ENCODE measurements at places on chromosomes 4 and X. TPM values are rescaled to one million over a fixed set of nuclear protein-coding genes. Genes with fewer than 3 reads are reported as not detected.
A peak's percentile ranks its signal among the peaks of the same experiment; 100 is the strongest.

GRCh38 chrX:24158881-24159280 lies 9.4 kb downstream of the ZFX start:
- no peaks in the 10 kb centered on the region for H3K4me1 ChIP-seq
- H3K4me3 ChIP-seq = no peak overlapping the region
- no peak for DNase-seq

GRCh38 chr4:28221536-28221935 lies 1360.9 kb downstream of the STIM2 start:
- no peak for DNase-seq
- no peaks in the 10 kb centered on the region for H3K36me3 ChIP-seq
- H3K4me1 ChIP-seq = no peaks in the 10 kb centered on the region
- H3K4me3 ChIP-seq = no peak overlapping the region
- H3K27ac ChIP-seq = no peak overlapping the region

- no peaks in the 10 kb centered on the region for H3K4me1 ChIP-seq
- peaks cover 5% of the 10 kb centered on the region for H3K27me3 ChIP-seq
- DNase-seq = peak; percentile 10
- H3K36me3 ChIP-seq = no peaks in the 10 kb centered on the region
- H3K27ac ChIP-seq = no peak overlapping the region
Measured at GRCh38 chrX:151359931-151360871, 36.8 kb upstream of the VMA21 start.

GRCh38 chrX:150536455-150537116 lies 31.8 kb upstream of the MTM1 start:
- H3K27ac ChIP-seq = no peak overlapping the region
- no peaks in the 10 kb centered on the region for H3K27me3 ChIP-seq
- DNase-seq = no peak
- no peaks in the 10 kb centered on the region for H3K36me3 ChIP-seq

DNA sequence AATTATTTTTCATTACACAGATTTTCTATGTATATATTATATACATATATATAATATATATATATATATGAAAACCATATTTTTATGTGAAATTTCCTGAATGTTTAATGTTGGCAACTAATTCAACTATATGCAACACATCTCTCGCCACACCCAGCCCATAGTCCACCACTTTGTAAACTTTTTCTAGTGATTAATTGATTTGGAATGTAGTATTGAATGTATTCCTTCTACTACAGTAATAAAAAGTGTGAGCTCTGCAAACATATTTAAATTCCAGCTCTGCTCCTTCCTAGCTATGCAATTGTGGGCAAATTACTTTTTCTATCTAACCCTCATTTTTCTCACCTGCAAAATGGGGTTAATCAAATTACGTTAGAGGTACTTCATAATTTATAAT lies 187.8 kb downstream of the TEX11 start:
- H3K36me3 ChIP-seq = no peaks in the 10 kb centered on the region
- H3K27me3 ChIP-seq = no peaks in the 10 kb centered on the region

GRCh38 chr4:1595789-1596325 lies 88.3 kb downstream of the FAM53A start:
- no peaks in the 10 kb centered on the region for H3K4me1 ChIP-seq
- no peak overlapping the region for H3K4me3 ChIP-seq
- no peaks in the 10 kb centered on the region for H3K36me3 ChIP-seq
- H3K27ac ChIP-seq = no peak overlapping the region
- no peak for DNase-seq

GRCh38 chr4:38630519-38630918 lies 33.5 kb upstream of the KLF3 start:
- no peaks in the 10 kb centered on the region for H3K27me3 ChIP-seq
- DNase-seq = no peak
- H3K36me3 ChIP-seq = no peaks in the 10 kb centered on the region
- H3K4me3 ChIP-seq = no peak overlapping the region
- no peaks in the 10 kb centered on the region for H3K4me1 ChIP-seq

DNA sequence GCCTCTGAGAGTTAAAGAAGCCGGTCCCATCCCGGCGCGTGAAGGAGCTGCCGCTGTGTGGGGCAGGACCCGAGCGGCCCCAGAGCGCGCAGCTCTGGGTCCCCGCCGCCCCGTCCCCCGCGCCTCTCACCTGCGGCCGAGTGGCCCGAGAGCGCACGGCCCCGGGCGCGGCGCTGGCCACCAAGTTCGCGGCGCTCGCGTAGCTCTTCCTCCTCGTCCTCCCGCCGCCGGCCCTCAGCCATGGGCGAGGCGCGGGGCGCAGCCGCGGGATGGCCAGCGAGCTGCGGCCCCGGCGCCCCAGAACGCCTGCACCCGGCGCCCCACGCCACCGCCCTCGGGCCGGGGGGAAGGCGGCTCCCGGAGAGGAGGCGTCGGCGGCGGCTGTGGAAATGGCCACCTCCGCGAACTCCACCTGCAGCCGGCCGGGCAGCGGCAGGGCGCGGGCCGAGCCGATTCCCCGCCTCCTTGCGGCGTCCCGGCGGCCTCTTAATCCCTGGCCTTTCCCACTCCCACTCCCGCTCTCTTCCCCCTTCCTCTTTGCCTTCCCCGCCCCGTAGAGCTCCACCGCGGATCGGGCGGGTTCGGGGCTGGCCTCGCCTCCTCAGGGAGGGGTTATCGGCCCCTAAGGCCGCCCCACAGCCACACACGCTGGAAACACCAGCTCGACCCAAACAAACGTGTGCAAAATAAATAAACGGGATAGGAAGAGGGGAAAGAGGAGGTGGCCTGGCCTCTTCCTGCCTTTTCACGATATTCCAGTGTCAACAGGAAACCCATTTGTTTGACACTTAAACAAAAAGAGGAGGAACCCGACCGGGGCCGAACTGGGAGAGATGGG lies at the start of gene SH3D19:
SH3D19 (minus strand) TSS at position 495 of the 838 bp plus-strand sequence; CDS start at position 242, 253 bp downstream.
- H3K27me3 ChIP-seq = no peaks in the 10 kb centered on the region
- H3K36me3 ChIP-seq = no peaks in the 10 kb centered on the region
- H3K4me3 ChIP-seq = peak within 1 kb of the TSS; percentile 84
- H3K27ac ChIP-seq = peak within 1 kb of the TSS; percentile 99

Gene GAGE12F
- not detected for polyA plus RNA-seq

Gene NEUROG2
- not detected for polyA plus RNA-seq

Gene NDNF
- 13.6 TPM for polyA plus RNA-seq

Gene CXCL3
- 1.4 TPM for polyA plus RNA-seq

Gene SPACA5
- polyA plus RNA-seq = not detected
